A549 treated with CORT108297 at 1 μM for 4 hours (cell line): ENCODE measurements at places on chromosomes 5 and 9. TPM values are rescaled to one million over a fixed set of nuclear protein-coding genes. Genes with fewer than 3 reads are reported as not detected.

Gene MUSK
- total RNA-seq, result not detected in 5 replicates

Gene GADD45G
- 0.25 to 0.46 TPM (median 0.34 TPM) in 4 of 5 replicates, not detected in the other for total RNA-seq

Gene LHX3
- total RNA-seq, result 0.05 to 0.09 TPM (median 0.08 TPM) in 5 replicates

Gene ADAMTS12
- 6.1 to 9.2 TPM (median 7.2 TPM) in 5 replicates for total RNA-seq

Gene FAM78A
- total RNA-seq, result 0.32 to 0.69 TPM (median 0.42 TPM) in 5 replicates

Gene DRD1
- total RNA-seq, result 0.28 to 0.96 TPM (median 0.47 TPM) in 5 replicates

Gene FSTL4
- 3.1 to 4.5 TPM (median 3.7 TPM) in 5 replicates for total RNA-seq

Gene SNAPC3
- total RNA-seq, result 13.7 to 19.8 TPM (median 18.4 TPM) in 5 replicates

Gene KLF4
- total RNA-seq, result 13.6 to 20.8 TPM (median 15.4 TPM) in 5 replicates

Gene FOXD4L3
- 0.06 to 0.18 TPM (median 0.06 TPM) in 3 of 5 replicates, not detected in the others for total RNA-seq

Gene ATP10B
- total RNA-seq, result not detected in 5 replicates

Gene WDR38
- total RNA-seq, result 0.09 to 0.11 TPM (median 0.09 TPM) in 3 of 5 replicates, not detected in the others

Gene MYMK
- total RNA-seq, result not detected in 5 replicates

Gene SLC1A3
- total RNA-seq, result 0.20 TPM in 1 of 5 replicates, not detected in the others

Gene PCDHGC5
- total RNA-seq, result 0.02 to 0.03 TPM (median 0.03 TPM) in 3 of 5 replicates, not detected in the others

Gene CA9
- 4.2 to 7.9 TPM (median 7.3 TPM) in 5 replicates for total RNA-seq

Gene NUTM2F
- not detected in 5 replicates for total RNA-seq

Gene GBA2
- 27.4 to 38.0 TPM (median 34.1 TPM) in 5 replicates for total RNA-seq

Gene LCP2
- 0.06 TPM in 1 of 5 replicates, not detected in the others for total RNA-seq

Gene GPR151
- total RNA-seq, result not detected in 5 replicates

Gene RASGEF1C
- 0.03 to 0.22 TPM (median 0.08 TPM) in 4 of 5 replicates, not detected in the other for total RNA-seq

Gene SREK1
- 25.6 to 35.3 TPM (median 33.0 TPM) in 5 replicates for total RNA-seq

Gene PRSS3
- 13.0 to 15.2 TPM (median 14.7 TPM) in 5 replicates for total RNA-seq
